ENCODE measurements at places on chromosomes 11 and 22.

DNA sequence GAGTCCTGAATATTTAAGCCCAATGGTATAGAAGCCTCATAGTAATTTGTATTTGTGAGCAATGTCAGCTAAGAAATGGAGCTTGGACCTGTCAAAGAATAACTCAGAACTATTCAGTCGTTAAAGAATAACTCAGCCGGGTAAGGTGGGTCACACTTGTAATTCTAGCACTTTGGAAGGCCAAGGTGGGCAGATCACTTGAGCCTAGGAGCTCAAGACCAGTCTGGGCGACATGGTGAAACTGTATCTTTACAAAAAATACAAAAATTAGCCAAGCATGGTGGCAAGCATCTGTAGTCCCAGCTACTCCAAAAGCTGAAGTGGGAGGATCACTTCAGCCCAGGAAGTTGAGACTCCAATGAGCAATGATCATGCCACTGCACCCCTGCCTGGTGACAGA, 1526.5 kb downstream of the LRRC4C start:
- no peak for DNase-seq

- DNase-seq: no peak
Measured at GRCh38 chr11:16421826-16422225, 65.5 kb upstream of the SOX6 start.

- DNase-seq: no peak
Measured at GRCh38 chr11:119190531-119190930, 5.3 kb downstream of the NHERF4 start.

- no peak for DNase-seq
Measured at GRCh38 chr11:114562166-114562916, 2.7 kb upstream of the NXPE1 start.

DNA sequence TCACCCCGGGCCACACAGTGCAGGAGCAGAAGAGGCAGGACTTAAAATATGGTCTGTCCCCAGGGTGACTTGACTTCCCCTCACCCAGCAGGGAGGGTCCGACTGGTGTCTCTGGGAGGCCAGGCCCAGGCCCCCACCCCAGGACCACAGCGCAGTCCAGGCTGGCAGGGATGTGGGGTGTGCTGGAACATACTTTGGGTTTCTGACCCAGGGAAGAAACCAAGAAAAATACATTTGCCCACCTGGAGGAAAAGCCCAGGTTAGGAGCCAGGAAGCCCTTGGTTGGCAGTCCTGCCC, 5.2 kb downstream of the C1QTNF6 start:
- peak; percentile 8 for DNase-seq

GRCh38 chr11:44016546-44017442, 31.0 kb upstream of the ACCSL start:
- DNase-seq: no peak

DNA sequence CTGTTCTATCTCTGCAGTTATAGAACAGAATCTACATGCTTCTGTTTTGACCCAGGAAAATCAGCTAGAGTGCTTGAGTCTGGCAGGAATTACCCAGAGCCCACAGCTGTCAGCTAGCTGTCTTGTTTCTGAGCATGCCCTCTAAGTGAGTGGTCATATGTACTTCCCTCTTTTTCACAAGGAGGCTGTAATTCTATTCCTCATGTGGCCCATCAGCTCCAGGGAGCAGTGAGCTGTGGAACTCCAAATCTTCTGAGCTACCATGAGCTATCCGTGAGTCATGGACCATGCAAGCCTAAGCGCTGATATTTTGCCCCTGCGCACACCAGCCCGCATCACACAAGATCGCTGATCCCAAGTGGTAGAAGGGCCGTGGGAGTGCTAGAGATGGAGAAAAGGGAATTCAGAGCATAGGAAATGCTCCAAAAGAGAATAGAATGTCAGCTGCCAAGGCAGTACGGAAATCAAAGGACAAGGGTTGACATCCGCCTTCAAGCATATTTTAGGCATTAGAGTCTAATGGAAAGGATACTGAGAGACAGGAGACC, 5.4 kb downstream of the FJX1 start:
- no peak for DNase-seq

DNA sequence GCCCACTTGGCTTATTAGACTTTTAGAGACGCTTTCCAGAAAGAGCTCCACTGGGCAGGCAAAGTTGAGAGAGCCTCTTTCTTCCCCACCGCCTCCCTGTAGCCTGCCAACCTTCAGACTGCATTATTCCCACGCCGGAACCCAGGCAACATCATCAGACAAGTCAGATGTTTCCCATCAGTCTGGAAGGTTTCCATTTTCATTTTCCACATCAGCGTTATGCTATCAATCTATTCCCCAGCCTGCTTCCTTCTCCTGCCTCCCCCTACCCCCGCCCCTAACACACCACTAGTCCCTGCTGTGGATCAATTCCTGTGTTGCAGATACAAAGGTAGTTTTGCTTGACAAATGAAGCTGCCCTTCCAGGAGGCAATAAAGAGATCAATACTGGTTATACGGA, 184.8 kb downstream of the DSCAML1 start:
- no peak for DNase-seq

DNA sequence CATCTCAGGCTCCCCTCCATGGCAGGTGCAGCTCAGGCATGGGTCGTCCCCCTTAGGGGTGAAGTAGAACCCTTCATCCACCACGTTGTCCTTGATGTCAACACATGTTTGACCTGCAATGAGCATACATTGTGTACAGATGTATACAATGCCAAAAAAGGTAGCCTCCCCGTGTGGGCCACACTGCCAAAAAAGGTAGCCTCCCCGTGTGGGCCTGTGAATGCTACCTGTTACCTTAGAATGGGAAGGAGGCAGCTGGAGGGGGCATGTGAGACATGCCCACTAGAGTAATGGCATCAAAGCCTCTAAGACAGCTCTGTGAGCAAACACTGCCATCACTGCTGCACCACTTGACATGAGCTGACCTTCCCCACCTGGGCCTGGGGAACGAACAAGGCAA, 73.7 kb downstream of the DGCR2 start:
- DNase-seq: no peak

- DNase-seq: peak; percentile 56
Measured at GRCh38 chr11:67269401-67270255, 3.4 kb downstream of the GRK2 start.

- DNase-seq: no peak
Measured at GRCh38 chr11:85732965-85733364, 47.0 kb upstream of the CCDC89 start.

GRCh38 chr11:133443206-133443747, 89.0 kb downstream of the OPCML start:
- DNase-seq: no peak

- DNase-seq: no peak
Measured at GRCh38 chr11:73473252-73473651, 97.1 kb downstream of the RELT start.

GRCh38 chr22:31838917-31839316, 85.1 kb downstream of the DEPDC5 start:
- DNase-seq: no peak

- DNase-seq: no peak
Measured at GRCh38 chr11:46612326-46612725, 4.7 kb downstream of the HARBI1 start.

- peak; percentile 48 for DNase-seq
Measured at GRCh38 chr11:94272738-94273313, 31.6 kb upstream of the IZUMO1R start.

GRCh38 chr11:84497981-84498411, 1129.1 kb downstream of the DLG2 start:
- DNase-seq: no peak

- DNase-seq: no peak
Measured at GRCh38 chr11:816433-816779, 2.3 kb upstream of the PNPLA2 start.

DNA sequence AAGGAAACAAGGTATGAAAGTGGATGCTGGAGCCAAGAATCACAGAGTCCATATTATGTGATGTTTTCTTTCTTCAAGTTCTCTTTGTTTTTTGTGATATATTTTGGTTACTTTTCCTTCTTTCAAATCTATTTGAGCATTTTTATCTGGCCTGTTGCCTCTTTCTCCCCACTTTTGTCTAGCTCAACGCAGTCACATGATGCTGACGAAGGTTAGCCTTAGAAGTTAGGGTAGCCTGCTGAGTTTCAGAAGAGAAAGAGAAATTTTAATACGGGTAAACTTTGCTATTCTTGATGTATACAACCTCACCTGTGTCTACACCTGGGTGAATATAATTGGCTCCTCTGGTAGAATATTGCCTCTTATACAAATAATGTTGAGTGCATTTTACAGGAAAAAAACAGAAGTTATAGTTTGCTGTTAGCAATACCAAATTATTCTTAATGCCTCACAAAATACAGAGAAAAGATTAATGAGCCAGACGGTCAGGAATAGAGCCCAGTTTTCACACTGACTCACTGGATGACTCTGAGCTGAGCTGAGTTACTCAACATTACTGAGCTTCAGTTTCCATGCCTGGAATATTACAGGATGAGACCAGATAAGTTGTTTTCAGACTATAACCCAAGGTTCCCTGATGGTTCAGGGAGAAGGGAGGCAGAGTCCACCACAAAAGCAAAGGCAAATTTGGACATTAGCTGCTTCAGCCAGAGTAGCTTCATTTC, 161.6 kb upstream of the BDNF start:
- DNase-seq: no peak

GRCh38 chr22:26461188-26461810, 22.3 kb downstream of the HPS4 start:
- DNase-seq: peak; percentile 68

DNA sequence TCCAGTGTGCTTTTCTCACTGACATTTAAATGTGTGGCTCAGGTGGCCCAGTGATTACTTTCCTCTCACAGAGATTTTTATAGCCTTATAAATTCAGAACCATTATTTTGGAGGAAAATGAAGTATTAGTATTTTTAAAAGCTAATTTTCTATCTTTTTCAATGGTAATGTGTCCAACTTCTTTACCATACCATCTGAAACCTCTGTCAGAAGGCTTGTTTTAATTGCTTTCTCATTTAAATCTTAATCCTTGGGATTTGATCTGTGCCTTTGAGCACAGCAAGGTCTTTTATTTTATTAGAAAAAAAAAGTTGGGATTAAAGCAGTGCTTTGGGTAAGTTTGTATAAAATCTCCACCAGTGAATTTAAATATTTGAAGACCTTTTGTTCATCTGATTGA, 452.3 kb upstream of the RAG2 start:
- DNase-seq: no peak

DNA sequence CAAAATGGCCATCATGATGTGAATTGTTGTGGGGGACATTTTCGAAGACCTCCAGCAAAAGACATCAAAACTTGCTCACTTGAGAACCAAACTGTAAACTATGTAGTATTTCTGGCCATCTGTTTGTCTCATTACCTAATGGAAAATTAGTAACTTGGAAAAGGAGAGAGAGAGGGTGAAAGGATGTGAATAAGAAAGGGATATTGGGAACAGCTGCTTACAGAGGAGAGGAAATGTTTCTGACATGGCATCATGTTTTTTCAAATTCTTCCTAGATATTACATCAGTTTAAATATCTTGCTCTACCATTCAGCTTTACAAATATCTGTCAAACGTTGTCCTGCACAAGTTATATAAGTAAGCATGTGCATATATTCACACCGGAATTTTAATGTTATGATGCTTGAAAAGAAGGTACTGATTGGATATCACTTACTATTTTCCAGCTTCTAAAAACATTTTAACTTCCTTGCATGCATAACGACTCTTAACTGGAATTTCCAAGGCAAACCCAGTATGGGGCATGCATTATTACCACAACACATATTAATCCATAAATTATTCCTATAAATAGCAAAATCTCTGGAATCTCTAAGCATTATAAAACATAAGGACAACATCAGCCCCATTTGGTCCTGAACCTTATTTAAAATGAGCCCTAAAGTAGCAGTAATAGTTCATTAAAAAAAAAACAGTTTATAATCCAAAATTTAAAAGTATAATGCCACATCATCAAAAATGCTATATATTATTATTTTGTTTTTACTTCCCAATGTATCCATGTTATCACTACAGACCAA, 20.0 kb downstream of the GUCY1A2 start:
- DNase-seq: no peak

- no peak for DNase-seq
Measured at GRCh38 chr11:133864756-133865155, 19.4 kb upstream of the SPATA19 start.

DNA sequence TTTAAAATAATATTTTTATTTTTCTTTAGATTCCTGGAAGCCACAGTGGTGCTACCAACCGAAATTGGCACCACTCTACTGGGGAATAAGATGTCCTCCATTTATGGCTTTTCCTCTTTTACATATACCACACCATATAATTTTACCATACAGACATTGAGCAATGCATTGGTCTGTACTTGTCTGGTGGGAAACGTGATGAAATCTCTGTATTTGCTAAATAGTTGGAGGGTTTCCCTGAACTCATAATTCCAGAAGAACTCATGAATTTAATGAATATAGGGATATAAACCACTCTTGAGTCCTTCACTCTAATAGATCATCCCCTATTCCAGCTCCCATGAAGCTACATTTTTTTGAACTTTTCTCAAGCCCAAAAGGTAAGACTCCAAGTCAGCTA, 28.0 kb upstream of the MMP13 start:
- no peak for DNase-seq

DNA sequence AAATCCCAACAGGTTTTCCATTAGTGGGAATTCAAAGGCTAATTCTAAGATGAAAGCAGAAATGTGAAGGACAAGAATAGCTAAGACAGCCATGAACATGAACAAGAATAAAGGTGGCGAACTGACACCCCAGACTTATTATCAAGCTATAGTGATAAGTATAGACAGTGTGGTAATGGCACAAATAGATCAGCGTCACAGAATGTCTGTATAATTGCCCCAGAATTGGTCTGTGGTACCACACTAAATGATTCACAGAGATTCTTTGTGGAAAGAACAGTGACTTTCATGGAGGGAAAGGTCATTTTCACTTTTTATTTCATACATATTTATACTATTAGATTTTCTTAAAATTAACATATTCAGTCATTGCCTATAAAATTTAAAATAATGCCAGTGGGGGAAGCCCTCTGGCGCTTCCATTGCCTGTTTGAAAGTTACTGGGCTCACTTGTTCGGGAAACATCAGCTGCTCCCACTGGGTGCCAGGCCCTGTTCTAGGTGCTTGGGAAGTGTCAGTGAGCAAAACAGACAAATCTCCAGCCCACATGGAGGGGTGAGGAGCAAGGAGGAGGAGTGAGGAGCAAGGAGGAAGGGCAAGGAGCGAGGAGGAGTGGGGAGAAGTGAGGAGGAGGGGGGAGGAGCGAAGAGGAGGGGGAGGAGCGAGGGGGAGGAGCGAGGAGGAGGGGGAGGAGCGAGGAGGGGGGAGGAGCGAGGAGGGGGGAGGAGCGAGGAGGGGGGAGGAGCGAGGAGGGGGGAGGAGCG, 11.3 kb upstream of the NLRP6 start:
- DNase-seq: no peak

DNA sequence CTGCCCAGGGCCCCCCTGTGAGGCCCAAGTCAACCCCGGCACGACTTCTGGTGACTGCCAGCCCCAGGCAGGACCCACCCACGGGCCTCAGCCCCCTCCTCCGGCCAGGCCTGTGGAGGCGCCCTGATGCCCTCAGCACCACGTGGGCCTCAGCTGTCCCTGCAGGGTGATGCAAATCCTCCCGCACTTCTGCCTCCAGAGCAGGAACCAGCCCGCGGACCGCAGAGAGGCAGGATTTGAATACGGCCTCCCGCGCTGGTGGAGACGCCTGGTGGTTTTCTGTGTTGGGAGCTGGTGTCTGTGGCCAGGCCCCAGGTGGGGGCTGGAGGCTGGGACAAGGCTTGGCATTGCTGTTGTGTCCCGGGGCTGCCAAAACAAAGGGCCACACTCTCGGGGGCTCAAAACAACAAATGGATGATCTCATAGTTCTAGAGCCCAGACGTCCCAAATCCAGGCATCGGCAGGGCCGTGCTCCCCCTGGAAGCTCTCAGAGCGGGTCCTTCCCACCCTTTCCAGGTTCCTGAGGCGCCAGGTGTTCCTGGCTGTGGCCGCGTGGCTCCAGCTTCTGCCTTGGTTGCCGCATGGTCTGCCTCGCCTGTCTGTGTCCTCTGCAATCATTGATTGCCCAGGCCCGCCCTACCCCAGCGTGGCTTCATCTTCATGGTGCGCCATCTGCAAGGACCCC, 19.4 kb downstream of the TRPM5 start:
- peak; percentile 19 for DNase-seq
